ENCODE measurements at places on chromosomes 6 and 20.

- no peak for DNase-seq
Measured at GRCh38 chr6:143253586-143253985, 192.9 kb downstream of the AIG1 start.

DNA sequence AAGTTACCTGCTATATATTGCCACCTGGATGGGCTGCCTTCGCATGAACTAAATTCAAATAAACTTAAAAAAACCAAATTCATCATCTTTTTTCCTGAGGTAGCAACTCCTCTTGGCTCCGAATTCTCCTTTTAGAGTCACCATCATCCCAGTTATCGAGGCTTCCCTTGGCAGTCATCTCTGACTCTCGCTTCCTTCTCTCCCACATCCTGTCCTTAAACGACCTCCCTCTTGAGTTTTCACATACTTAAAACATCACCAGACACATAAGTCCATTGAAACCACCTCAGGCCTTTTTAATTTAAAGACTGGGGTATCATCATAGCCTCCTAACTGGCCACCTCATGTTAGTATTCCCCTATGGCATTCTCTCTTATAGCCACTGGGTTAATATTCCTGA lies 296.1 kb upstream of the FLRT3 start:
- DNase-seq, result no peak

- DNase-seq, result peak; percentile 67
Measured at GRCh38 chr20:1900321-1900801, 5.2 kb downstream of the SIRPA start.

GRCh38 chr20:40634891-40635290 lies 54.1 kb downstream of the MAFB start:
- DNase-seq, result no peak

- no peak for DNase-seq
Measured at GRCh38 chr6:39898625-39899024, 35.6 kb downstream of the MOCS1 start.

GRCh38 chr20:15036948-15037347 lies 699.5 kb upstream of the FLRT3 start:
- no peak for DNase-seq

DNA sequence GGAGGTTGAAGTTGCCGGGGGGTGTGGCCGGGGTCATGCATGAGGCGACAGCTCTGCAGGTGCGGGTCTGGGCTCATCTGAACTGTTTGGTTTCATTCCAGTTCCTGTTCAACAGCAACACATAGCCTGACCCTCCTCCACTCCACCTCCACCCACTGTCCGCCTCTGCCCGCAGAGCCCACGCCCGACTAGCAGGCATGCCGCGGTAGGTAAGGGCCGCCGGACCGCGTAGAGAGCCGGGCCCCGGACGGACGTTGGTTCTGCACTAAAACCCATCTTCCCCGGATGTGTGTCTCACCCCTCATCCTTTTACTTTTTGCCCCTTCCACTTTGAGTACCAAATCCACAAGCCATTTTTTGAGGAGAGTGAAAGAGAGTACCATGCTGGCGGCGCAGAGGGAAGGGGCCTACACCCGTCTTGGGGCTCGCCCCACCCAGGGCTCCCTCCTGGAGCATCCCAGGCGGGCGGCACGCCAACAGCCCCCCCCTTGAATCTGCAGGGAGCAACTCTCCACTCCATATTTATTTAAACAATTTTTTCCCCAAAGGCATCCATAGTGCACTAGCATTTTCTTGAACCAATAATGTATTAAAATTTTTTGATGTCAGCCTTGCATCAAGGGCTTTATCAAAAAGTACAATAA lies 72.5 kb downstream of the PTPN1 start:
- no peak for DNase-seq

DNA sequence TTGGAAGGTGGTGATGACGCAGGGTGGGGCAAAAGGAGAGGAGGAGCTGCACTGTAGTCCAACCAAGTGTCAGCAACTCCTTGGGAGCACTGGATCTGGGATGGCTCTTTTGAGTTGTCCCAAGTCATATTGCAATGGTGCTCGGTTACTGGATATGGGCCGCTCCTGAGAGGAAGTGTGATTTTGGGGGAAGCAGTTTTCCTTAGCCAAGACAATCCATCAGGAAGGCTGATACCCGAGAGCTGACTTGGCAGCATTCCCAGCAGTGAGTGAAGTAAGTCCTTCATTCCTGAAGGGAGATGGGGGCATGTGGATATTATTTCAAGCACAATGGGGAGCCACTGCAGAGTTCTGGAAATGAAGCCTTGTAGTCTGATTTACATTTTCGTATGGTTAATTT lies 354.1 kb downstream of the RFPL4B start:
- no peak for DNase-seq

GRCh38 chr6:2630891-2631571 lies 119.7 kb downstream of the MYLK4 start:
- DNase-seq, result no peak

DNA sequence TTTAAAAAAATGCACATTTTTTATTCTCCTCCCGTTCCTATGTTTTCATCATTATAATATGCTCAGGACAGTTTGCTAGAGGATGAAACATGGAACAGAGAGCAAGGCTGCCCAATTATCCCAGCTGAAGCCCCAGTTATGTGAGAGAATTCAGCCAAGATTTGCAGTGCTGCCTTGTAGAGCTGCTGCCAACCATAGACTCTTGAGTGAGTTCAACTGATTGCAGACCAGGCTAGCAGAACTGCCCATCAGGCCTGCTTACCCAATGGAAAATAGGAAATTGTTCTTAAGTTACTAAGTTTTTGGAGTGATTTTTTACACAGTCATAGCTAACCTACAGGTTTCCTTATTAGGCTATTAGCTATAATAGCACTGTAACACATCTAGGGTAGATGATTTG lies 128.7 kb upstream of the VGLL2 start:
- DNase-seq, result no peak

GRCh38 chr6:84762220-84763002 lies 2.0 kb downstream of the TBX18 start:
- DNase-seq, result peak; percentile 50

DNA sequence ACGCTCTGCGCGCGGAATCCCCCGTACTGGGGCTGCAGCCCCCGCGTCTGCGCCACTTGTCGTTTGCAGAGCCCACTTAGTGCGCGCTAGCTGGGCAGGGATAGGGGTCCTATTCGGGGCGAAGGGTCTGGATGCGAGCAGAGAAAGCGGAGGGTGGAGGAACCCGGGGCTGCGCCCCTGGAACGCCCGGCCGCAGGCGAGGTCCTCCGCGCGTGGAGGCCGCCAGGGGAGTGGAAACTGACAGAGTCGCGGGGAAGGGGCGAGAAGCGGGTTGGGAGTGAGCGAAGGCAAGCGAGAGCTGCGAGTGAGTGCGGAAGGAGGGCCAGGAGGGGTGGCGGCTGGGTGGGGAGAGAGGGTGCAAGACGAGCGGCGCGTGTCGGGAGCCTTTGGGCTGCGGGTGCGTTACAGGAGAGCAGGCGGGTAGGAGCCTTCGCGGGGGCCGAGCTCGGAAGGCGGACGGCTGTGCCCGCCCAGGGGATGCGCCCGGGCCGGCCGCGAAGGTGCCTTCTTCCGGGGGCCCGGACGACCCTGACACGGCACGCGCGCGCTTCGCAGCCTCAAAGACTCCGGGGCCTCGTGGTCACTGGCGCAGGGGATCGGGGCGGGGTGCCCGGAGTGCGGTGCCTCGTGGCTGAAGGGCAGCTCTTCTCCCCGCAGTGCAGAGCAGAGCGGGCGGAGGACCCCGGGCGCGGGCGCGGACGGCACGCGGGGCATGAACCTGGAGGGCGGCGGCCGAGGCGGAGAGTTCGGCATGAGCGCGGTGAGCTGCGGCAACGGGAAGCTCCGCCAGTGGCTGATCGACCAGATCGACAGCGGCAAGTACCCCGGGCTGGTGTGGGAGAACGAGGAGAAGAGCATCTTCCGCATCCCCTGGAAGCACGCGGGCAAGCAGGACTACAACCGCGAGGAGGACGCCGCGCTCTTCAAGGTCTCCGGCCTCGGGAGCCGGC lies 1.2 kb downstream of the IRF4 start:
- DNase-seq, result no peak

DNA sequence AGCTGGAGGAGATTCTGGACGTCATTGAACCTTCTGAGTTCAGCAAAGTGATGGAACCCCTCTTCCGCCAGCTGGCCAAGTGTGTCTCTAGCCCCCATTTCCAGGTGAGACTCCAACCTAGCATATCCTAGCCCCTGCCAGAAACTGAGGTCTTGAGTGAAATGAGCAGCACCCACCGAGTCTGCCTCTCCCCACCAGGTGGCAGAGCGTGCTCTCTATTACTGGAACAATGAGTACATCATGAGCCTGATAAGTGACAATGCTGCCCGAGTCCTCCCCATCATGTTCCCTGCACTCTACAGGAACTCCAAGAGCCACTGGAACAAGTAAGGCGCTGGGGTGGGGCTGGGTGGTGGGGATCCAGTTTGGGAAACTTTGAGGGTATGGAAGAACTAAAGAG lies 4.6 kb downstream of the MEA1 start:
- DNase-seq, result no peak

GRCh38 chr20:8431538-8432434 lies 299.7 kb downstream of the PLCB1 start:
- DNase-seq, result no peak

- DNase-seq, result no peak
Measured at GRCh38 chr20:49578436-49578835, 10.5 kb upstream of the PTGIS start.

- peak; percentile 70 for DNase-seq
Measured at GRCh38 chr20:54219751-54220426, 12.0 kb downstream of the PFDN4 start.

GRCh38 chr6:113401231-113401630 lies 455.9 kb upstream of the MARCKS start:
- no peak for DNase-seq

DNA sequence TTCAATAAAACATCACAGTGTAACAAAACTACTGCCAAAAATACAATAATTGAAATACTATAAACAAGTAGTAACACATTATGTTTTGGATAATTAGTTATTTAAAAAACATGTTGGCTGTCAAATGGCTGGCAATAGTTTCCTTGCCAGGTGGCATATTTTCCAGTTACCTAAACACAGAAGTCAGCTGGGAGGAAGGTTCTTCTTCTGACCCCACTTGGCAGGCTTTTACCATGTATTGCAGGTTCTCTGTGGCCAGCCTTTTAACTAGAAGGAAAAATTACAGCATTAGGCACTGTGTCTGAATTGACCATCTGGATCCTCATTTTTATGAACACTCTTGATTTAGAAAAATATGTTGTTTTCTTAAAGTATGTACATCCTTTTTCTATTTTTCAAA lies 131.4 kb downstream of the MMS22L start:
- no peak for DNase-seq
